Mammary epithelial cell (primary cell): ENCODE measurements at places on chromosomes 1 and 21.

DNA sequence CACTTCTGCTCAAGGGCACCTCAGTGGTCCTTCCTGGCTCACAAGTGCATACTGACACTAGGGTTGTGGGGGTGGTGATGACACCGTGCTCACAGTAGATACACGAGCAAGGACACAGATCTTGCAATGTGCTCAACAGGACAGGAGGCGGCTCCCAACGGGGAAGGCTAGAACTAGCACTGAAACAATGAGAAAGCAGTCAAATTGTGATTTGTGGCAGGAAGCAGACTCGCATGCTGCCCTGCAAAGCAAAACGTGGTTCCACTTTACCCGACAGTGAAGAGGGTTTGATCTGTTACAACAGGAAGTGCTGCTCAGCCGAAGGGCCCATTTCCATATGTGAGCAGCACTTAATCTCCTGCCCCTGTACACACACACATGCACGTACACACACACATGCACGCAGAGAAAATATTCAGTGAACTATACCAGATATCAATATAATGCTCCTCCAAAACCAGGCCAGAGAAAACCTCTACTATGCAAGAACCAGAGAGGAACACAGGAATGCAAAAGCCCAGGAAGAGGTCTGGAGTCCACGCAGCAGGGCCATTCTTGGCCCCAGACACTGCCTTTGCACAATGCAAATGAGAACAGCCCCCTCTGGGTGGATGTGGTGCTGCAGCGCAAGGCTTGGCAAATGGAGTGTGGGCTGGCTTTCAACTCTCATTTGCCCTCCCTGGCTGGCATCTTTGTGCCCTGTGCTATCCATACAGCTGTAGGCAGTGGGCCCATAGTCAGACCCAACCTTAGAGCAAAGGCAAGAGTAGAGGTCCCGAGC, 47.1 kb downstream of the KANK4 start:
- no peak for DNase-seq

DNA sequence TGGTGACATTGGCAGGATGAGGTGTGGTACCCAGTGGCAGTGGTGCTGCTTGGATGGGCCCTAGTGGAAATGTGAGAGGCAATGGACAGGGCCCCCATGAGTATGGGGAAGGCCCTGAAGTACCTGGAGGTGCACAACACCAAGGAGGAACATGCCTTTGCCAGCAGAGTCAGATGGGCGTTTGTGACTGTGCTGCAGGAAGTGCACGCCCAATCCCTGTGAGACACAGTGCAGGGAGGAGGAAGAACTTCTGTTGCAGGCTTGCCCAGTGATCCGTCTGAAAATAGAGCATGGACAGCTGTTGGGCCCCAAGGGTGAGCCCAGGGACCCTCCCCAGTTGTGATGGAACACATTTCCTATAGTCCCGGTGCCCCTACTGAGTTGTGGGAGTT, 42.7 kb downstream of the GJA5 start:
- peak; percentile 25 for DNase-seq

- DNase-seq = peak; percentile 79
These were observed 5.9 kb downstream of the ZNF644 start for GRCh38 chr1:91015794-91016550.

GRCh38 chr1:167083066-167083665, 7.0 kb downstream of the GPA33 start:
- no peak for DNase-seq

DNA sequence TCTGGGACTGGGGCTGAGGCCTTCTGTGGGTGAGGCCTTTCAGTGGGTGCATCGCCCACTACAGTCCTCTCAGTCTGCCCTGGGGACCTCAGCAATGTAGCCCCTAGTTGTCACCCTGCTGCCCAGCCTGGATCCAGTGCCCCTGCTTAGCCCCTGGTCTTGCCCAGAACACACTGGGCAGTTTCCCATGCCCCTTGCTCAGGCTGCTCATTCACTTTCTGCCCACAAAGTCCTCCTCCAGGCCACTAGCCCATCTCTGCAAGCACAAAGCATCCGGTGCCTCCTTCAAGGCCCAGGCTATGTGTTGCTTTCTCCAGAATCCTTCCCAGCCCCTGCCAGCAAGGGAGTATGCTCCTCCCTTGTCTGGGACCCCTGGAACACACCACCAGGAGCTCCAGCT, 5.4 kb upstream of the ADORA1 start:
- no peak for DNase-seq

- DNase-seq = peak; percentile 32
These were observed 115.1 kb upstream of the TMEM51 start for GRCh38 chr1:15038232-15039016.

DNA sequence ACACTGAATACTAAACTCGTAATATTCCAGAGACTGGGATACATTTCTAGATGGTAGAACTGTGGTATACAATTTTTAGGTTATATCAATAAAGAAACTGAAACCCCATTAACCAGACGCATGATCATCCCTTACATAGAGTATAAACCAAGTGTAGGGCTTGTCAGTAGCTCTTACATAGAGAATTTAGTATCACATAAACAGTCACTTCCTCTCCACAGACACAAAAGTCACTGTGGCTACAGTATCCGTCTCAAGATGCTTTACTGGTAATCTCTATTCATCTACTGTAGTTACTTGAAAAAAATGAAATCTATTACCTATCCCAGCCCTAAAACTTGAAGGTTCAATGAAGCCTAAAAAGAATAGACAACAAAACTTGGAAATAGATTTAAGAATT, 252.3 kb upstream of the TMPRSS15 start:
- no peak for DNase-seq

- DNase-seq = no peak
These were observed 10.6 kb downstream of the RXRG start for GRCh38 chr1:165434281-165434680.

GRCh38 chr1:81664341-81664740, 136.4 kb upstream of the ADGRL2 start:
- DNase-seq = no peak

DNA sequence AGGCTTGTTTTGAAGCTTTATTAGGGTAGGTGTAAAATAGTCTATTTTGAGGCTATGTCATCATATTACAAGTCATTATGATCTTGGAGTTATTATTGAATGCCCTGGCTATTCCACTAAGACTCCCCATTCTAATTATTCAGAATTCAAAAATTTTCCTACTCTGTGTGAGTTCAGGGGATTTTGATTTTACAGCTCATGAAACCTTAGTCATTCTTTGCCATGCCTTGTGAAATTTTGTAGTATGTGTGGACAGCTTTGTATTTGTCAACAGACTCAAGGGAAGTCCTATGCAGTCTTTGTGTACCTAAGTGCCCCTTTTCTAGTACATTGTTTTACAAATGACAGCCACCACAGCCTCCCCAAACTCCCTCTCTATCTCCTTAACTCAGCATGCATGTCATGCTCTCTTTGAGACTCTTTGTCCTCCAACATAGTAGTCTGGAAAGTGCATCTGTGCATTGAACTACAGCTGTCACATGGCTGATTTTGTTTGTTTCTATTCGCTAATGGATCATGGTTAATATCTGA, 28.0 kb downstream of the CD1D start:
- DNase-seq = no peak

DNA sequence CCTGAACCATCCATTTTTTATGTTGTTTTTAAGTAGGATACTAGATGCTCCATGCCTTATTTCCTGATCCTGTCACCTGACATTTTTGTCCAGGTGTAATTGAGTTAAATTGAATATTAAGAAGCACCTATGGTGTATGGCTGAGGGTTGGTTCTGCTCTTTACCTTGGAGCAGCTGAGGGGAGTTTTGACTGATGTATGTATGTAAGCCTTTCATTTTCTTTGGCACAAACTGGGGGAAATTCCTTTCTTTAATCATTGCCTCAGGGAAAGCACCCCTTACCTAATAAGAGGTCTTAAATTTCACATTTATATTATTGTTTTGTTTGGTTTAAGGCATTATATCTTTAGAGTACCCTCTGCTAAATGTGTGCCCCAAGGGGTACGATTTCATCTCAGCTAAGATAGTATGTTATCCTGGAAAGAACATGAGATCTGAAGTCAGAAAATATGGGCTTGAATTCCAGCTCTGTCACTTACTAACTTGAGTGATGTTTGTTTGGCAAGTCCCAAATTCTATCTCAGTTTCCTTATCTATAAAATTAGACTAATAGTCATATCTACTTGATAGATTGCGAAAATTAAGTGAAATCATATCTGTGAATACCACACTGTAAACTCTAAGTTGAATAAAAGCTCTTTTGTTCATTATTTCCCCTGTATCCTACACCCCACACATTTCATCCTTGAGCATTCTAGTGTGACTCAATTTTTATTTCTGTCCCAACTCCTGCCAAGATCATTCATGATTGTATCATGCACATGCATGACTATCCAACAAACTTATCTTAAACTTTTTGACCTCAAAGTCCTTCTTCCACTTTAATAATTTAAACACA, 57.7 kb upstream of the NUF2 start:
- peak; percentile 62 for DNase-seq

- no peak for DNase-seq
These were observed 17.2 kb downstream of the GNG12 start for GRCh38 chr1:67816095-67816475.

- DNase-seq = no peak
These were observed 2.5 kb downstream of the SLC25A44 start for GRCh38 chr1:156196445-156196844.

DNA sequence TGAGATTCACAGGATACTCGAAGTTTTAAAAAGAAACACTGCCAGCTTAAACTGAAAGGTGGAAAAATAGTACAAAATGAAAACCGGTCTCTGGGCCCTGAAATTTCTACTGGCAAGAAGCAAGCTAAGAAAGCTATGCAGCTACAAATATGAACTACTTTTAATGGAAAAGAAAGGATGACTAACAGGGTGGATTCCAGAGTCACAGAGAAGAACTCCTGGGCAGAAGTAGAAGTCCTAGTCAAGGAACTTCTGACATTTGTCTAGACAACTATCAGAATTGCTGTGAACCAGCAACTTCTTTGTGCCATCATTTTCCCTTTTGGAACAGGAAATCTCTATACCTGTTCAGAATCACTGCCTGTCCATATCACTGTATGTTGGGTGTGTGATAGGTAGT, 38.1 kb downstream of the CD160 start:
- peak; percentile 6 for DNase-seq

GRCh38 chr1:109912873-109913272, 2.2 kb downstream of the CSF1 start:
- DNase-seq = no peak

DNA sequence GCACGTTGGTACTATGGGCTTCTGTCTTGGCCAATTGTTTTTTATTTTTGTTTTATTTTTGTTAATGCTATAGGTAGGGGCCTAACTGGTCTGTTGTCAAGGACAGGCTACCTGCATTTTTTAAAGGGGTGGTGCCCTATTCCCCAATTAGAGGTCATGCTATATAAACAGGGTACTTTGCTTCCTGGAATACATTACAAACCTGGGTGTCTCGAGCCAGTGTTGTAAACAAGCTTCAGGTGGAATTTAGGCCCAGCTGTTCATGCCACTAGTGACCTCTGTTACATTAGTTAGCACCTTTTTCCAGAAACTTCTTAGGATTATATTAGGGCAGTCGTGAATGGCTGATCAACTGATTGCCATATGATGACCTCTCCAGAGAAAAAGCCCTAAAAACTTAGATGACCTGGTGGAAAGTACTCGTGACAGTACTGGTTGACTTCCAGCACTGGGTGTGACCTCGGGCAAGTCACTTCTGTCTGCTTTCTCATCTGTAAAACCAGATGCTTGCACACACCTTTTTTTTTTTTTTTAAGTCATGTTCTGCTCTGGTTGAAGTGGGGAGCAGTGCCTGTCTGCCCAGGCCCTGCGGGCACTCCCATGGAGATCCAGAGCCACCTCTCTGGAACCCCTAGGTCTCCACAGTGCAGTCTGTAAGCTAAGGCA, 46.5 kb downstream of the ELK4 start:
- no peak for DNase-seq

DNA sequence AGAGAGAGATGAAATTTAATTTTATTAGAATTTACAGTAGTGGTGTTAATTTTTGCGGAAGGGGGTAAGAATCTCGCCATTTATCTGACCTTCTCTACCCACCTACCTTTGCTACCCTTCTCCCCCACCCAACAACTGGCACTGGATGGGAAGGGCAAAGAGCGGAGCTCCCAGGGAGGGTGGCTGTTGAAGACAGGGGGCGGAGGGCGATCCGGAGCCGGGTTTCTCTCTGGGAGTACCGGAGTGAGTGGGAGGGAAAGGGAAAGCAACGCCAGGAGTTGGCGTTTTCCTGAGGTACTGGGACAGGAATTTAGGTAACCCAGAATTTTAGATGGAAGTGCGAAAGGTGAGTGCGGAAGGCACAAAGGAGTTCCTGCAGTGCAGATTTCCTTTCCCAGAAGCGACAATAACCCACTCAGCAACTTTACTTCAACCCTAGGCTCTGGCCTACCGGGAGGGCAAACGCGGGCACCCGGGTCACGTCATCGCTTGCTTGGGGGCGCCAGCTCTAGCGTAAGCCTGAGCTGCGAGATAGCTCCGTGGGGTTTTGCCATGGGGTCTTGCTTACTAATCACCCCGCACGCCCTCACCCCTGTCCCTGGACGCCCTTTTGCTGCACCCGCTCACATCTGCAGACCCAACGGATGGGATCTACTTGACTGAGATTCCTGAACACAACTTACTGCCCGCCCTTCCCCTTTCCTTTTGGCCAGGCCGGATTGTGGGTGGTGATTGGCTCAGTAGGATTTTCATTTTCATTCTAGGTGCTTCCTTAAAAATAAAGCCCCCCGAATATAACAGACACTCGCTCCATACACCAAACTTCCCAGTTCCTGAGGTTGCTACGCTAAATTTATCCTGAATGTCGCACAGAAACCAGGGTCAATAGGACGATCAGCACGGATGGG, 413.0 kb upstream of the ESRRG start:
- no peak for DNase-seq

- no peak for DNase-seq
These were observed 10.3 kb downstream of the ARHGEF2 start for GRCh38 chr1:155968051-155968400.

GRCh38 chr1:220796530-220796929, 9.8 kb downstream of the MTARC1 start:
- no peak for DNase-seq

GRCh38 chr1:246681900-246682895, 42.0 kb upstream of the SCCPDH start:
- DNase-seq = no peak

DNA sequence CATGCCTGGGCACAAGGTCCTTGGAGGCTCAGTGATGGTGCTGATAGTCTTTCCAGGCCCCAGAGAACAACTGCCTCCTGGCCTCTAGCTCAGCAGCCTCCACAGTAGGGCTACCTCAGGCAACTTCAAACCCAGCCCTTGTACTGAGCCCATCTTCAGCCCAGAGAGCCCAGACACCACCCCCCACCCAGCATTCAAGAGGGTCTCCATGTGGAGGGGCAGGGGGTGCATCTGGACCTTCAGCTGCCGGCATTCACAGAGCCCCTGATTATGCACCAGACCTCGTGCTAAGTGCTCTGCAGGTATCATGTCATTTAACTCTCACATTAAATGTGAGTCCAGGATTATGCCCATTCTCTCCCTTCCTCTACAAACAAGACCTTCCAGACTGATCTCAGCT, 197.0 kb upstream of the ZC3H12A start:
- DNase-seq = no peak
